CD4-positive, alpha-beta T cell treated with Interleukin-12 subunit alpha and Interleukin-12 subunit beta, for 1 hour (primary cell): ENCODE measurements at places on chromosomes 11 and 22.

DNA sequence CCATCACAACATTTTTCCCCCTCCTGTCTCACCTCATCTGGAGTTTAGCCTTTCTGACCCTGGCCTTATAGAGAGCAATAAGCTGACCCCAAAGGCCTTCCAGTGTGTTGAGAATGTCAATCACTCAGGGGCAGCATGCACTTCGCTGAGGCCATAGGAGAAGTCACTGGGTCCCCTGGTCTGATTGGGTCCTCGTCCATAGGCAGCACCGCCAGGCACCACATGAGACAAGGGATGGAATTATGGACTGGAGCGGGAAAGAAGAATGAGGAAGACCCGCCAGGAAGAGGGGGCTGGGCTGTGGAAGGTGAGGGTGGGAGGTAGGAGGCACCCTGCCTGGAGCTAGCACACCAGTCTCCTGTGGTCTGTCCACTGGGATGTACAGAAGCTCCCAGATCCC lies 72.9 kb downstream of the DSCAML1 start:
- no peak for DNase-seq

GRCh38 chr11:72012897-72013721 lies 14.4 kb downstream of the IL18BP start:
- DNase-seq, result no peak

GRCh38 chr11:80616070-80616800 lies 1175.4 kb upstream of the TENM4 start:
- no peak for DNase-seq

- no peak for DNase-seq
Observed at GRCh38 chr22:45009606-45010531, at the start of gene PHF21B. PHF21B (minus strand) TSS chr22:45010005; CDS start chr22:45009549, 456 bp downstream.

DNA sequence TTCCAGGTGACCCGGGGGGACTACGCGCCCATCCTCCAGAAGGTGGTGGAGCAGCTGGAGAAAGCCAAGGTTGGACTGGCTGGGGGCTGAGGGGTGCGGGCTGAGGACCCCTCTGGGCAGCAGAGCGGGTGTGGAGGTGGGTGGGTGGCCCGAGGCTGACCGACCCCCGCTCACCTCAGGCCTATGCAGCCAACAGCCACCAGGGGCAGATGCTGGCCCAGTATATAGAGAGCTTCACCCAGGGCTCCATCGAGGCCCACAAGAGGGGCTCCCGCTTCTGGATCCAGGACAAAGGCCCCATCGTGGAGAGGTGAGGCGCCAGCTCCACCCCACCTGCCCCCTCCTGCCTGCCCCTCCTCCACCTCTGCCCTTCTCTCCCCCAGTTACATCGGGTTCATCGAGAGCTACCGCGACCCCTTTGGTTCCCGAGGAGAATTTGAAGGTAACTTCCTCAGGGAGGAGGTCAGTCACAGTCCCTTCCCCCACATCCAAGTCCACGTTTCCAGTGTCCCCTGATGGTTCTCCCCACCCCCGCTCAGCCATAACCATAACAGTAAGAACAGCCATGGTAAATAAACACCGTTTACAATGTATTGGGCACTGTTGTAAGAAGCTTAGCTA lies 11.2 kb downstream of the DPP3 start:
- DNase-seq, result no peak

DNA sequence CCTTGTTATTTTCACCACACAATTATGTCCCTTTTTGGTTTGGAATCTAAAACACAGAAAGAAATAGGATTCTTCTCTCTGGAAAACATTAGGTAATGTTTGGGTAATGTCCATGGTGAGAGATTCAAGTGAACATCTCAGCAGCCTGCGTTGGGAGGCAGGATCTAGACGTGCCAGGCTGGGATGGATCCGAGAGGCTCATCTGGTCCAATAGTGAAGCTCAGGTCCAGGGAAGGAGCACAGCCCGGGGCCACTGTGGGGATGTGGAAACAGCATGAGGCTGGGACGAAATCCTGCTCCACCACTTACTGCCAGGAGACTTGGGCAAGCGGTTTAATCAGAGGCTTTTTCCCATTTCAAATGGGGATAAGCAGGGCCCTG lies 109.9 kb downstream of the CSNK2A3 start:
- DNase-seq, result no peak

DNA sequence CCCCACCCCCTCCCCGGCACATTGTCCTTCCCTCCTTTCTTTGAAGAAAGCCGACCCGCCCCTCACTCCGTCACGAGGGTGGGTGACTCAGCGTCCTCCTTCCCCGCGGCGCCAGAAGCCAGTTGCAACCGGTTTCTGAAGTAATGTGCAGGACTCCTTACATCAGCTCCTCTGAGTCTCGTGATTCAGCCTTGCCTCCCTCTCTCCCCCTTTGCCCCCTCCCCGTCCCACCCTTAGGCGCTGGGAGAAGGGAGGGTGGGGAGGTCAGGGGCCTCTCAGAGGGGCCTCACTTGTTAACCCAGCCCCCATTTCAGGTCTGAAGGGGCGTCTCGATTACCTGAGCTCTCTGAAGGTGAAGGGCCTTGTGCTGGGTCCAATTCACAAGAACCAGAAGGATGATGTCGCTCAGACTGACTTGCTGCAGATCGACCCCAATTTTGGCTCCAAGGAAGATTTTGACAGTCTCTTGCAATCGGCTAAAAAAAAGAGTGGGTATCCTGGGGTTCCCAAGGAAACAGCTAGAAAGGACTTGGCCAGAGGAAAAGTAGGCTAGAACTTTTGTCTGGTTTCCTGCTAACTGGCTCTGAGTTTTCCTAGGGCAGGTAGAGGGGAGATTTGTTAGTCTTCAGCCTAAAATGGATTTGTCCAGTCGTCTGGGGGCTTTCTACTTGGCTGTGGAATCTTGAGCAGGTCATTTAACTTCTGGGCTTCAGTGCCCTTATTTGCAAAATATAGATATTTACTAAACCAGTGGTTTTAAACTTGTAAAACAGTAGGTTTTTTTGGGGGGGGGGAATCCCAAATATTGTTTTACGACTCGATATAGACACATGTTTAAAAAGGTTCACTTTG lies 1.1 kb downstream of the SLC3A2 start:
- peak; percentile 91 for DNase-seq

DNA sequence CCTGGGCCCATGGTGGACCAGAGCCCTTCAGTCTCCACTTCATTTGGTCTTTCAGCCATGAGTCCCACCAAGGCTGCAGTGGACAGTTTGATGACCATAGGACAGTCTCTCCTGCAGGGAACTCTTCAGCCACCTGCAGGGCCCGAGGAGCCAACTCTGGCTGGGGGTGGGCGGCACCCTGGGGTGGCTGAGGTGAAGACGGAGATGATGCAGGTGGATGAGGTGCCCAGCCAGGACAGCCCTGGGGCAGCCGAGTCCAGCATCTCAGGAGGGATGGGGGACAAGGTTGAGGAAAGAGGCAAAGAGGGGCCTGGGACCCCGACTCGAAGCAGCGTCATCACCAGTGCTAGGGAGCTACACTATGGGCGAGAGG lies 4.3 kb downstream of the ZBTB16 start:
- DNase-seq, result no peak

DNA sequence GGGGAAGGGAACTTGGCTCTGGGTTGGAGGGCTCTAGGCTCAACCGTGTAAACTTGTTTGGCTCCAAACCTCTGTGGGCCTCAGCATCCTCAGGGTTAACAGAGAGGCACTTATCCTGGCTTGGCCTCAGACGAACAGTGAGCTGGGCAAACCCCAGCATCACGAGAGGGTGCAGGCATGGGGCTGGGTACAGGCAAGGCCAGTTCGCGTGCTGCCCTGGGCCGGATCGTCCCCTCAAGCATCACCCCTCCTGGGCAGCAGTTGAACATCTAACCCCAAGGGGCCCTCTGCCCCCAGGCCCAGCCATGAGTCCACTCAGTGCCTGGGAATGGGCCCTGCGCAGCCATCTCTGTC lies 1.9 kb downstream of the EHBP1L1 start:
- no peak for DNase-seq

DNA sequence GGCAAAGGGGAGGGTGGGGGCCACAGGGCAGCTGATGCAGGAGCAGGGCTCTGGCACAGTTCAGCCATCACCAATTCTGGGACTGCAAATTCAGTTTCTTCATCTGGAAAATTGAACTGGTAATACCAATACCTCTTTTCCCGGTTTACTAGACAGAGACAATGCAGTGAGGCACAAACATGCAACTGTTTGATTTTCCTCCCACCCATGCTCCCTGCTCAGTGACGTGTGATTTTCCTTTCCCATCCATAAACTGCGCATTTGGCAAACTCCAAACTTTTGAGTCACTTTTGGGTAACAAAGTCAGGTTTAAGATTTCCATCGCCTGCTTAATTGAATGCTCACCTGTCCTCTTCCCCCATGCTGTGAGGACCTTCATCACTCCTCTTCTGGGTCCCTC lies 23.2 kb downstream of the P2RY2 start:
- DNase-seq, result no peak

DNA sequence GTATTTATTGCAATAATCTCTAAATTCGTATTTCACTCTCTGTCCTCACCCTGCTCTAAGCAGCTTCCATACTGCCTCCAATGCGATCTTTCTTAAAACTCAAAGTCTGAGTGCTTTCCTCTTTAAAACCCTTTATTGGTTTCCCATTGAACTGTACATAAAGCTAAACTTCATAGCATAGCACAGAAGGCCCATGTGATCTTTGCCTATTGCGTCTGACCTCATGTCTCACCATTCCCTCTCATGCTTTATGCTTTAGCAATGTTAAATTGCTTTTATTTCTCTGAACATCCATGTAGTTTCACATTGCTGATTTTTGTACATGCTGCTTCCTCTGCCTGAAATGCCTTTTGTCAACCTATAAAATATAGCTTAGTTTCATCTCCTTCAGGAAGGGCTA lies 28.4 kb downstream of the ZDHHC13 start:
- no peak for DNase-seq

DNA sequence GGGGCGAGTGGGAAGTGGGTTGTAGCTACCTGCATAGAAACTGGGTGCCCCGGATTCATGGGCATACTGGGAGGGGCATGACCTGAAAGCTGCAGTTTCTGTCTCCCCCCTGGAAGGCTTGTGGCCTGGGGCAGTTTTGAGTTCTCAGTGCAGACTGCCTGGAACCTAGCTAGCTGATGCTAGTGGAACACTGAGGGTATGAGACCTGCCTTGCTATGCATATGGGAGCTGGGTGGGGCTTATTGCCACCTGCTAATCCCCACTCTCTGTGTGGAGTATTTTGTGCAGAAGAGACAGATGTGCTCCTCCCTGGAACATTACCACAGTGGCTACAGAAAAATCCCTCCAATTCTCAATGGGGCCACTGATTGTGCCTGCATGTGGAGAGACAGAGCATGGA lies 11.7 kb upstream of the OR56B4 start:
- no peak for DNase-seq
